ENCODE measurements at places on chromosomes 16 and 17.
A peak's percentile ranks its signal among the peaks of the same experiment; 100 is the strongest.

DNA sequence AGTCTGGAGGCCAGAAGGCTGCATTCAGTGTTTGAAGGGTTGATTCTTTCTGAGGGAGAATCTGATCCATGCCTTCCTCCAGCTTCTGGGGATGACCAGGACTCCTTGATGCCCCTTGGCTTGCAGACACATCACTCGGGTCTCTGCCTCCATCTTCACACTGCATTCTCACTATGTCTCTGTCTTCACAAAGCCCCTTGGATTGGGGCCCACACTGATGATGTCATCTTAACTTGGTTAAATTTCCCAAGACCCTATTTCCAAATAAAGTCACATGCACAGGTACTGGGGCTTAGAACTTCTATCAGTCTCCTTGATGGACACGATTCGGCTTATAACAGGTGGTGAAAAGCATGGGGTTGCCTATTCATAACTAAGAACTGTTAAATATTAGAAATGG is 112.1 kb upstream of the MYOCD start:
- H3K27me3 ChIP-seq, result no peaks in the 10 kb centered on the region
- DNase-seq, result no peak
- no peaks in the 10 kb centered on the region for H3K4me1 ChIP-seq

DNA sequence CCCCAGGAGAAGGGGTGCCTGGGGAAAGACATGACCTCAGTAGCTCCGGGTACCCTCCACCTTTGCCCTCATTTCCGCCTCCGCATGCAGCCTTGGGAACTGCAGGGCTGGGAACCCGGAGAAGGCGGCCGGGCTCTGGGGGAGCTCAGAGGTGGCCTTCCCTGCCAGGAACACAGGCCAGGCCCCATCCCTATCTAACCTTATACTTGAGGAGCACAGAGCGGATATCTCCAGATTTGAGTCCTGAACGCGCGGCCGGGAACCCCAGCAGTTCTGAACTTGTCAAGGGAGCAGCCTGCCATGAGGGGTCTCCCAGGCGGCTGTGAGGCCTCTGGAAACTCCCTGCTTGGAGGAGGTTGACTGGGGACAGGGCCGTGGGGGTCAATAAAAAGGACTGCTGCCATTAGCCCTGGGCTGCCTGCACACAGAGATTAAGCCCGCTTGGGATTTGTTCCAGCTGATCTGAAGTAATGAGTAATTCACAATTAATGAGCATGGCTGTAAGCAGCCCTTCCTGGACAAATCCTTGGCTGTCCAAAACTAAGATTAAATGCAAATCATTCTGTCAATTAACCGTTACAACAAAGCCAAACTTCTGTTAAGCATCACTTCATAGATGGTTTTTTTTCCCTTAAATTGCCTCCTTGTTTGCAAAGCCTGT is 26.3 kb upstream of the METRNL start:
- H3K36me3 ChIP-seq, result peaks cover 5% of the 10 kb centered on the region
- H3K4me3 ChIP-seq, result no peak overlapping the region
- no peak overlapping the region for H3K27ac ChIP-seq
- peaks cover 5% of the 10 kb centered on the region for H3K4me1 ChIP-seq
- H3K27me3 ChIP-seq, result peaks cover 2% of the 10 kb centered on the region
- no peak for DNase-seq

DNA sequence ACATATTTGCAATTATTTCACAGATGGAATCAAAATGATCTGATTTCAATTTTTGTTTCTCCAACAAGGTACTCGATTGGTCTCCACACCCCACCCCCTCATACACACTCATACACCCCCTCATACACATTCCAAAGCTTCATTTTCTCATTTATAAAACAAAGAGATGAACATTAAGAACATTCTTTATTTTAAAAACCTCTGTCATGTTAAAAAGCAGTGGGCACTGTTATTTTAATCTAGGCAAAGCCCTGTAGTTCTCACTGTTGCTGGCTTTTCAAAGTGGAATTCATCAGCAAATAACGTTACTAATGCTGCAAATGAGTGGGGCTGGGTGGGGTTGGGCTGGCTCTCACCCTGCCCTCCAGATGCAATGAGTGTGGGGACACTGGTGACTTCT is 289.6 kb upstream of the ASIC2 start:
- H3K4me3 ChIP-seq, result peak overlapping the region; percentile 5
- peaks cover 12% of the 10 kb centered on the region for H3K27me3 ChIP-seq
- H3K36me3 ChIP-seq, result peaks cover 7% of the 10 kb centered on the region
- peaks cover 24% of the 10 kb centered on the region for H3K4me1 ChIP-seq

DNA sequence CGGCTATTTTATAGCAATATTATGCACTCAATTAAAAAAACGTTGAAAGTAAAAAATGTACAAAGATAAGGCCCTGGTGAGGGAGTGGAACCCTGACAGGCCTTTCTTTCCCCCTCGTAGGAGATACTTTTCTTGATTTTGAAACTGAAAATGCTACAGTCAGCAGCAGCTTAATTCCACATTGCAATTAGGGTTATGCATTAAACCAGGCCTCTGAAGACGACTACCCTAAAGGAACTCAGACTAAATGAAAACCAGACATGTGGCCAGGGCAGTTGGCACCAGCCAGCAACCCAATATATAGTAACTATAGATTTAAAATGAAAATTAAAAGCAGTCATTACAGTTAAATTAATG is 463.2 kb upstream of the MAF start:
- H3K4me1 ChIP-seq, result peaks cover 16% of the 10 kb centered on the region
- no peak overlapping the region for H3K27ac ChIP-seq
- peaks cover 6% of the 10 kb centered on the region for H3K36me3 ChIP-seq

DNA sequence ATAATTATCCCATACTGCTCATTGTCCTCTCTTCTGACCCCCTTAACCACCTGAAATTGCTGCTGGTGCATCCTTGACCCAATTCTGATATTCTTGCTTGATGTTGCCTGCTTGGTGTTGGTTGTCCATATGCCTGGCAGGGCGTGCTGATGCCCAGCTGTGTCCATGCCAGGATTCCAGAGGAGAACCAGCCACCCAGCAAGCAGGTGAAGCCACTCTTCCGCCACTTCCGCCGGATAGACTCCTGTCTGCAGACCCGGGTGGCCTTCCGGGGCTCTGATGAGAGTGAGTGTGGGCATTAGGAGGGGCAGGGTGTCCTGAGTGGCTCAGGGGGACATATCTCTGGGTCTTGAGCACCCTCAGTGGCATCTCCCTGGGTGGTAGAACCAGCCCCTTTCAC is 11.4 kb downstream of the RAPGEFL1 start:
- DNase-seq, result no peak
- H3K4me3 ChIP-seq, result no peak overlapping the region
- peaks cover 3% of the 10 kb centered on the region for H3K27me3 ChIP-seq
- H3K4me1 ChIP-seq, result peaks cover 24% of the 10 kb centered on the region
- peaks cover 5% of the 10 kb centered on the region for H3K36me3 ChIP-seq

- 0 out of 2 replicates have a peak overlapping the region, but pooled peaks have one; percentile 2 for H3K27ac ChIP-seq
- H3K4me1 ChIP-seq, result peaks cover 14% of the 10 kb centered on the region
- peak; percentile 92 for DNase-seq
- peak overlapping the region; percentile 75 for H3K4me3 ChIP-seq
- no peaks in the 10 kb centered on the region for H3K36me3 ChIP-seq
- H3K27me3 ChIP-seq, result peaks cover 6% of the 10 kb centered on the region
These were observed 967 bp upstream of the CDH15 start for GRCh38 chr16:89170346-89171215.

DNA sequence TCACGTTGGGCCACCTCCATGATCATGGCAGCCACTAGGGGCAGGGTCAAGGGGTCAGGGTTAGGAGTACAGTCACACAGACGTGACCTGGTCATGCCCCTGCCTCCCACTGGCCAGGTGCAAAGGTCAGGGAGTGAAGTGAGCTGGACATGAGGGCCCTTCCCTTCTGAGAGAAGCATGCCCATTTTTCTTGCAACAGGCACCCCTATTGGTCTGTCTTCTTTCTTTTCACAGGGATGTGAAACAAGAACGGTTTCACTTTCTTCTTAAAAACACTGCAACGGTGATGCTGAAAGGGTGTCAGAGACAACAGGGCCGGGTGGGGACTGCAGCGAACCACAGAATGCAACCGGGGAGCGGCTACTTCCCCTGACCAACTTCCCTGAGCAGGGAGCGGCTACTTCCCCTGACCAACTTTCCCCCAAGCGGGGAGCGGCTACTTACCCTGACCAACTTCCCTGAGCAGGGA is 52.1 kb upstream of the DOC2B start:
- H3K4me1 ChIP-seq, result peaks cover 33% of the 10 kb centered on the region
- no peak overlapping the region for H3K27ac ChIP-seq
- no peak overlapping the region for H3K4me3 ChIP-seq
- peak; percentile 13 for DNase-seq
- H3K27me3 ChIP-seq, result no peaks in the 10 kb centered on the region

GRCh38 chr17:72397687-72398086 is 276.9 kb downstream of the SOX9 start:
- no peak for DNase-seq
- H3K4me3 ChIP-seq, result no peak overlapping the region
- no peak overlapping the region for H3K27ac ChIP-seq
- H3K27me3 ChIP-seq, result peaks cover 12% of the 10 kb centered on the region
- H3K36me3 ChIP-seq, result no peaks in the 10 kb centered on the region
- H3K4me1 ChIP-seq, result peaks cover 18% of the 10 kb centered on the region

DNA sequence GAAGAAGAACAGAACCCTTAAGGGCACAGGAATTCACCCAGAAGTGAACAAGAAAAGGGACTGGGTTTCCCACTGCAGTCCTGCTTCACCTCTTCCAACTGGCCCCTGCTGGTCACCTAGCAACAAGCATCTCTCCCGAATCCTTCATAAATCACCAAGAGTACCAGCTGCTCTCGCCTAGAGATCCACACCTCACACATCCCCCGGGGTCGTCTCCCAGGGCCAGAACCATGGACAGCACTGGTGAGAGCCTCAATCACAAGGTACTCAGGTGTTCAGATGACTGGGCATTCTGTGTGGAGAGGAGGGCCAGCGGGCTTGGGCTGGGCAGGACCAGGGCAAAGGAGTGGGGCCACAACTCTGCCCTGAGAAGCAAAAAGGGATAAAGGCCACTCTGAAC is 65.9 kb downstream of the CCT6B start:
- no peaks in the 10 kb centered on the region for H3K36me3 ChIP-seq
- H3K27me3 ChIP-seq, result peaks cover 17% of the 10 kb centered on the region
- no peak overlapping the region for H3K4me3 ChIP-seq

DNA sequence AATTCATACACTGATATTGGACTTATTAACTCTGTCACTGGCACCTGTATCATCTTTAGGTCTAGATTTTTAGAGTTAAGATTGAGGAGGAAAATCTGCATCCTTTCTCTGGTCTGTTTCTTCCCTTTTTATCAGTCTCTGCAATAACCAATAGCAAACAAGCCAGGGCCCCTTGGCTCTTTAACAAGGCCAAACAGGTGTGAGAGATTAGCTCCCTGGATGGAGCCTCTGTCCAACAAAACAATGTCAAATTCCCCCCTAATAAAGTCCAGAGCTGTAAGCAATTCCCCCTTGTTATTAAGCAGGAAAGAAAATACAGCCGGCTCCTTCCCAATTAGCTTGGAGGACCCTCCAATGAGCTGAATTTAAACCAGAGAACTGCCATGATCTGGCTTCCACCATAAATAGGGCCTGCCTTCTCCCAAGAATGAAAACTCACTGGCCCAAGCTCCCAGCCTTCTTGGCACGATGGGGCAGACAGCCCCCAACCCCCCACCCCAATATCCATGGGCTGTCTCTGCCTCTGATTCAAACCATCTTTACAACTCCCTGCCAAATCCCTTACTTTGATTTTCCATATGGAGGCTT is 56.1 kb upstream of the SOX9 start:
- H3K27ac ChIP-seq, result no peak overlapping the region
- H3K4me3 ChIP-seq, result no peak overlapping the region
- no peaks in the 10 kb centered on the region for H3K27me3 ChIP-seq
- no peak for DNase-seq
- H3K4me1 ChIP-seq, result no peaks in the 10 kb centered on the region

GRCh38 chr16:10828851-10829366 is 10.3 kb upstream of the TVP23A start:
- no peaks in the 10 kb centered on the region for H3K36me3 ChIP-seq
- DNase-seq, result no peak
- H3K27ac ChIP-seq, result no peak overlapping the region
- H3K4me1 ChIP-seq, result no peaks in the 10 kb centered on the region
- H3K4me3 ChIP-seq, result no peak overlapping the region

GRCh38 chr17:564526-565065 is 150.0 kb downstream of the VPS53 start:
- H3K4me1 ChIP-seq, result 0 out of 2 replicates have a peak, but pooled peaks cover 3% of the 10 kb centered on the region
- H3K4me3 ChIP-seq, result no peak overlapping the region
- no peak overlapping the region for H3K27ac ChIP-seq
- no peaks in the 10 kb centered on the region for H3K27me3 ChIP-seq
- H3K36me3 ChIP-seq, result peaks cover 19% of the 10 kb centered on the region
- no peak for DNase-seq

DNA sequence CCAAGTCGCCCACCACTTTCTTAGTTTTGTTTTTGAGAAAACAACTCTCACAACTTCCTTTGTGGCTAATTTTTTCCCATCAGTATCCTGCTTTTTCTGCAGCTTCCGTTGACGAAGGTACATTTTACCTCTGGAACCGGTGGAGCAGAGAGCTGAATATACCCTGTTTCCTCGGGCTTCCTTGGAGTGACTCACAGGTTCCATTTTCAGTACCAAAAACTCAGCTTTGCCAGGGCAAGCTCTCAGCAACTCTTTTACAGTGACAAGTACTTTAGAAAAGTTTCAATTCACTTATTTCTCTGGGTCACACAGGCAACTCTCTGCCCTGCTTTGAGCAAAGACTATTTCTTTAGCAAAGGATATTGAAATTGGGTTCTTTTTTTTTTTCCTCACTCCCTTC is 318.9 kb downstream of the SNX29 start:
- no peak overlapping the region for H3K27ac ChIP-seq
- H3K27me3 ChIP-seq, result no peaks in the 10 kb centered on the region
- no peak for DNase-seq
- H3K4me3 ChIP-seq, result no peak overlapping the region
- no peaks in the 10 kb centered on the region for H3K4me1 ChIP-seq
- H3K36me3 ChIP-seq, result no peaks in the 10 kb centered on the region

DNA sequence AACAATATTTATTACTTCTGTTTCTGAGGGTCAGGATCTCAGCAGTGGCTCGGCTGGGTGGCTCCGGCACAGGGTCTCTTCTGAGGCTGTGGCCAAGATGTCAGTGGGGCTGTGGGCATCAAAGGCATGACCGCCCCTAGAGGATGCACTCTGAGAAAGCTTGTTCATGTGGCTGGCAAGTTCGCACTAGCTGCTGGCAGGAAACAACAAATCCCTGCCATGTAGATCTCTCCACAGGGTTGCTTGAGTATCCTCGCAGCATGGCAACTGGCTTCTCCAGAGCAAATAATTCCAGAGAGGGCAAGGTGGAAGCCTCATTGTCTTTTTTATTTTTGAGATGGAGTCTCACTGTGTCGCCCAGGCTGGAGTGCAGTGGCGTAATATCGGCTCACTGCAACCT is 12.5 kb downstream of the KCTD13 start:
- DNase-seq, result no peak
- peaks cover 5% of the 10 kb centered on the region for H3K4me1 ChIP-seq
- no peak overlapping the region for H3K4me3 ChIP-seq
- H3K27ac ChIP-seq, result peak overlapping the region; percentile 47
- H3K36me3 ChIP-seq, result peaks cover 3% of the 10 kb centered on the region
- no peaks in the 10 kb centered on the region for H3K27me3 ChIP-seq

GRCh38 chr16:2518823-2519710 is 1.1 kb upstream of the AMDHD2 start:
- H3K36me3 ChIP-seq, result no peaks in the 10 kb centered on the region
- DNase-seq, result no peak
- peak overlapping the region; percentile 97 for H3K27ac ChIP-seq
- H3K4me1 ChIP-seq, result peaks cover 26% of the 10 kb centered on the region
- peak overlapping the region; percentile 62 for H3K4me3 ChIP-seq

- H3K36me3 ChIP-seq, result no peaks in the 10 kb centered on the region
- H3K4me3 ChIP-seq, result no peak within 1 kb of the TSS
- DNase-seq, result peak; percentile 45
- no peaks in the 10 kb centered on the region for H3K27me3 ChIP-seq
These were observed at the start of gene ADCY7 for GRCh38 chr16:50266337-50267091. Gene ADCY7 (plus strand): TSS chr16:50266551. CDS start chr16:50288180, 21,629 bp downstream.

GRCh38 chr17:76700617-76701470 is 9.9 kb downstream of the MXRA7 start:
- DNase-seq, result peak; percentile 41
- no peaks in the 10 kb centered on the region for H3K27me3 ChIP-seq
- H3K27ac ChIP-seq, result peak overlapping the region; percentile 87
- no peaks in the 10 kb centered on the region for H3K36me3 ChIP-seq
- H3K4me3 ChIP-seq, result no peak overlapping the region

Measured in WTC11 (cell line).